Fibroblast of lung (primary cell): ENCODE measurements at places on chromosomes 2 and 18. TPM values are rescaled to one million over a fixed set of nuclear protein-coding genes. Genes with fewer than 3 reads are reported as not detected.

- peak overlapping the region; percentile 93 for H3K27ac ChIP-seq
- peak overlapping the region; percentile 94 for H3K4me3 ChIP-seq
- peak; percentile 56 for DNase-seq
- no peaks in the 10 kb centered on the region for H3K27me3 ChIP-seq
Observed at GRCh38 chr2:127525691-127526131, 578 bp downstream of the IWS1 start.

The HOXD12 gene
- total RNA-seq = not detected in 2 replicates

DNA sequence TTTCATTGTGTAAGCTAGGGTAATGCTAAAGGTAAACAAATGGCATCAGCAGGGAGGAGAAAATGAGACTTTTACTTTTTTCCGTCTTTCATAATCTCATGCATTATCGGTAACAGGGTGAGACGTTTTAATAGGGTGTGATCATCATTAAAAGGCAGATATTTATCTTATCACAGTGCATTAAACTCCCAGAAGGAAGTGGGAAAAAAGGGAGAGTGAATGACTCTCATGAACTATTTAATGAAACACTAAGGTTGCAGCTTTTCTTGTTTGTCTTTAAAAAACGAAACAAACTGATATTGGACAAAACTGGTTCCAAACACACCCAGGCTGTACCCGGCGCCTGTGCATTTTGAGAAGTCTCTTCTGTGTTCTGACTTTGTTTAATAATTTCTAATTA is 1936.8 kb upstream of the PIK3C3 start:
- no peaks in the 10 kb centered on the region for H3K36me3 ChIP-seq
- no peak for DNase-seq
- no peaks in the 10 kb centered on the region for H3K27me3 ChIP-seq
- H3K27ac ChIP-seq = no peak overlapping the region
- H3K4me3 ChIP-seq = peak overlapping the region; percentile 55

GRCh38 chr2:209911486-209911885 is 91.0 kb upstream of the RPE start:
- DNase-seq = no peak
- H3K36me3 ChIP-seq = no peaks in the 10 kb centered on the region
- no peak overlapping the region for H3K4me3 ChIP-seq
- H3K27ac ChIP-seq = no peak overlapping the region
- H3K27me3 ChIP-seq = no peaks in the 10 kb centered on the region

The ZNF385B gene
- total RNA-seq = under 0.01 TPM in 1 of 2 replicates, not detected in the other

The UGT1A8 gene
- total RNA-seq = not detected in 2 replicates

The CPLX4 gene
- not detected in 2 replicates for total RNA-seq

DNA sequence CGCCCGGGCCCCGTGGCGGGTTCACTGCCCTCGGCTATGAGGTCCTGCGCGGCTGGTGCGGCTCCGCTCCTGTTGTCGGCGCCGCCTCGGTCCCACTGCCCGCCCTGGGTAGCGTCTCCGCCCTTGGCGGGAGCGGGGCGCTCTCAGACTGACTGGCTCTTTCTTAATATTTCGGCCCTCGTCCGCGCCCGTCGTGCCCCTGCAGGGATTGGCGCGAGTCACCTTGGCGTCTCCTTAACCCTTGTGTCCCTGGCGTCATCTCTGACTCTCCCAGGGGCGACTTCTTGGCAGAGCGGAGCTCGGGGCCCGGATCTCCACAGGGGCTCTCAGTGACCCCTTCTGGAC is 1.3 kb downstream of the PTMA start:
- peak overlapping the region; percentile 93 for H3K27ac ChIP-seq
- peaks cover 5% of the 10 kb centered on the region for H3K36me3 ChIP-seq
- peaks cover 14% of the 10 kb centered on the region for H3K4me1 ChIP-seq
- peak overlapping the region; percentile 95 for H3K4me3 ChIP-seq
- no peak for DNase-seq

DNA sequence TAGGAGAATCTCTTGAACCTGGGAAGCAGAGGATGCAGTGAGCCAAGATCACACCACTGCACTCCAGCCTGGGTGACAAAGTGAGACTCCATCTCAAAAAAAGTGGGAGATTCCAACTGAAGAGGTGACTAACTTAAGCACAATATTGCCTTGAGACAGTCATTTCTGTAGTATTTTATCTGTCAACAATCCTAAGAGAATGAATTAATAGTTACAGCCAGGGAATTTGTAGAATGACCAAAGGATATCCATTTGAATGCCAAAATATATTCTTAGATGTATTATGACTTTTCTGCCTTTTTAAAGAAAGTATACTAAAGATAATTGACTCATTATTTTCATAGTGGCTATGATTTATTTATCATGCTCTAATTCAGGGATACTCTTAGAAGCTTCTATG is 40.7 kb upstream of the CCDC150 start:
- no peak overlapping the region for H3K27ac ChIP-seq
- no peaks in the 10 kb centered on the region for H3K36me3 ChIP-seq
- DNase-seq = peak; percentile 78
- H3K4me3 ChIP-seq = no peak overlapping the region

- peaks cover 4% of the 10 kb centered on the region for H3K4me1 ChIP-seq
- H3K27me3 ChIP-seq = no peaks in the 10 kb centered on the region
- no peak overlapping the region for H3K4me3 ChIP-seq
- DNase-seq = peak; percentile 82
- H3K36me3 ChIP-seq = no peaks in the 10 kb centered on the region
Observed at GRCh38 chr2:152062125-152063091, 36.4 kb downstream of the CACNB4 start.

DNA sequence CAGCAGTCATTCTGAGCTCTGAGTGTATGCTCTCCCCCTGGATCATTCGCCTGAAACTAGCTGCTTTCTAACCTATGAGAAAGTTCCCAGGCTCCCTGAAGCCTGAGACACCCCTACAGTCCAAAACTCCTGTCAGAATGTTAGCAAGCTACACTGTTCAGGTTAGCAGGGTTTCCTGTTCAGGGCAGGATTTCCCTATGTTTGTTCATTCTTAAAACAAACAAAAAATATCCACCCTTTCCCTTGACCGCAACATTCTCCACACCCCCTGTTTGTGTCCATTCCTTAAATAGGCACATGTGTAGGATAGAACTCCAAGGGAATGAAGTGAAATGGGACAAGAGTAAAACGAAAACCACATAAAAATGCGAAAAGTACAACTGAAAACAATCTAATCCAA is 83.1 kb downstream of the KLF7 start:
- no peak for DNase-seq
- no peak overlapping the region for H3K4me3 ChIP-seq

DNA sequence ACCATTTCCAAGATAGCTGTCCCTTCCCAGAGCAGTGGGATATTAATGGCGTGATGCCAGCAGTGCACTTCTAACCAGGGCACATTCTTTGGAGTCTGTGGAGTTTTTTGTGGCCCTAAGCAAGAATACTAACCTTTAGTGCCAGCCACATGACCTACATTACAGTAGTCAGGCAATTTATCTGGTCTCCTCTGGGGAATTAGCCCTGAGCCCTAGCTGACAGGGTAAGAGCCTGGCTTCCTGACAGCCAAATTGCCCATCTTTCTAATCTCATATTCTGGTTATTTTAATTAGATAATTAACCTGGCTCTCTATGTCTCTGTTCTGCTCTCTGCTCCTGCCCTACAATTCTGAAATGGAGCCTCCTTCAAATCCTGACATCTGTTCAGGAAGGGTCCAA is 5.2 kb downstream of the PFN4 start:
- no peaks in the 10 kb centered on the region for H3K27me3 ChIP-seq
- H3K27ac ChIP-seq = no peak overlapping the region
- no peak for DNase-seq
- no peaks in the 10 kb centered on the region for H3K36me3 ChIP-seq
- no peak overlapping the region for H3K4me3 ChIP-seq
- no peaks in the 10 kb centered on the region for H3K4me1 ChIP-seq

DNA sequence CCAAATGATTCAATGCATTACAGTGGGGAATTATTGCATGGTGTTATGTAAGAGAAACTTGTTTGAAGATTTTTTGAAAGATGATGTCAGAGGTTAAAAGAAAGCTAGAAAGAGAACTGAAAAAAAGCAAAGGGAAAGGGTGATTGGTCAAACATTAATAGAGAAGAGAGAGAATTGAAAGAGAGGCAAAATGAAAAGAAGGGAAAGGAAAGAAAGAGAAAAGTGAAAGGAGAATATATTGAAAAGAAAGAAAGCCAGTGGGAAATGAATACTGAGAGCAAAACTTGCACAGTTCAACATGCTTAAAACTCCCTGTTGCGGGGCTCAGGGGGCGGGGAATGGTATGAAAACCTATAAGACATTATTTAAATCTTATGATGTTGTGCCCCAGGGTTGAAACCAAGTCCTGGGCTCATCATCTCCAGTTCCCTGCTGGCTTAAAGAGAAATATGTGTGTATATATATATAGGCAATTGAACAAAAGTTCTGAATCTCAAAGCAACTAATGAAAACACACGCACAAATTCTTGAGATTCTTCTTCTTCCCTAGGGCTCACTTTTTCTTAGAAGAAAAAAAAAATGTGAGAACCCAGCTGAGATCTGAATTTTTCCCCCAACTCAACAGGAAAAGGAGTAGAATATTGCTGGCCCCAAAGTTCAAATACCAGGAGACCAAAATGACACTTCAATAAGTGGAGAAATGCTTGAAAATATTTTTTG is 2045.9 kb upstream of the CELF4 start:
- H3K27ac ChIP-seq = no peak overlapping the region
- H3K4me3 ChIP-seq = no peak overlapping the region
- no peaks in the 10 kb centered on the region for H3K4me1 ChIP-seq
- no peak for DNase-seq
- no peaks in the 10 kb centered on the region for H3K27me3 ChIP-seq
- no peaks in the 10 kb centered on the region for H3K36me3 ChIP-seq

GRCh38 chr2:186717320-186718007 is 23.6 kb downstream of the FAM171B start:
- H3K4me1 ChIP-seq = no peaks in the 10 kb centered on the region
- no peaks in the 10 kb centered on the region for H3K27me3 ChIP-seq
- no peak for DNase-seq
- H3K36me3 ChIP-seq = no peaks in the 10 kb centered on the region
- no peak overlapping the region for H3K4me3 ChIP-seq
- no peak overlapping the region for H3K27ac ChIP-seq

GRCh38 chr2:117853873-117854272 is 39.4 kb downstream of the DDX18 start:
- H3K36me3 ChIP-seq = no peaks in the 10 kb centered on the region
- no peak for DNase-seq
- H3K27me3 ChIP-seq = no peaks in the 10 kb centered on the region
- no peak overlapping the region for H3K27ac ChIP-seq
- H3K4me3 ChIP-seq = no peak overlapping the region

GRCh38 chr2:30113617-30114293 is 33.1 kb upstream of the YPEL5 start:
- H3K27me3 ChIP-seq = no peaks in the 10 kb centered on the region
- peaks cover 15% of the 10 kb centered on the region for H3K4me1 ChIP-seq
- no peaks in the 10 kb centered on the region for H3K36me3 ChIP-seq
- H3K4me3 ChIP-seq = no peak overlapping the region
